ENCODE measurements at places on chromosomes 13 and 19. TPM values are rescaled to one million over a fixed set of nuclear protein-coding genes. Genes with fewer than 3 reads are reported as not detected.

DNA sequence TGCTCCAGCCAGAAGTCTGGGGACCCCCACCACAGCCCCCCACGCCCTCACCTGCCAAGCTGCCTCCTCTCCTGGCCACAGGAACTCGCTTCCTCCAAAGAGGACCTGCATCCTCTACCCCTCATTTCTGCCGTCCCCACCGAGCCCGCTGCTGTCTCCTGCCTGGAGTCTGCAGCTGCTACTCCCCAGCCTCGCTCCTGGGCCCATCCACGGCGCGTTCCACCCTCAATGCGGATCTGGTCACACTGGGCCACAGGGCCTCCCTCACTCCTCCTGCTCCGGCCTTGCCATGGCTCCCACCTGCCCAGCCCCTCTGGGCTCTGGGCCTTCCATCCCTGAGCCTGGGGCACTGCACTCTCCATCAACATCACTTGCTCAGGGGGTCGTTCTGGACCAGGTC is 4.3 kb downstream of the BTBD2 start:
- DNase-seq: no peak

GRCh38 chr13:111399776-111400538 is 79.5 kb downstream of the TEX29 start:
- DNase-seq: no peak

DNA sequence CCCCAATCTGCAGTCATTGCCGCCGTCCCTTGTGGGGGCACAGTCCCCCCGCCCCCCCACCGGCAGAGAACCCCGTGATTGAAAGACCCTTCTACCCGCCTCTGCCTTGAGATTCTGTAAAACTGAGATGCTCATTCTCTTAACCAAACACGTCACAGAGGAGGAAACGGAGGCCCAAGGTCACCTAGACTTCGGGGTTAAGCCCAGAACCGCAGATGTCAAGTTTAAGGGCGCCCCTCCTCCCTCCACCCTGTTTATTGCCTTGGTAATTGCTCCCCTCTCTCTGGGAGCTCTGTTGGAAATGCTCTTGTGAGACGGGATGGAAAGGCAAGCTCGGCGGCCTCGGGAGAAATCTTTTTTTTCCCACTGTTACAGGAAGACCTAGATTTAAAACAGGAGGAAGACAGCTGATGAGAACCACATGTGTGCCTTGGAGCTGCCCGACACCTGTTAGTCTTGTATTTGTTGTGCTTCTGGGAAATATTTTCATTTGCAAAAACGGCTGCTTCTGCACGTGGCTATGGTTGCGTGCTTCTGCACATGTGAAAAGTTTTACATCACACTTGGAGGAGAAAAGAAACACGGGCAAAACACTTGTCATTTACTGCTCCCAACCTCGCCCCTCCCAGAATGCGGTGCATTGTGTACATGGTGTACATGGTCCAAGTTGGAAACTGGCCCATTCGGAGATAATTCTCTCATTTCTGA is 1.1 kb upstream of the MED26 start:
- peak; percentile 92 for DNase-seq

DNA sequence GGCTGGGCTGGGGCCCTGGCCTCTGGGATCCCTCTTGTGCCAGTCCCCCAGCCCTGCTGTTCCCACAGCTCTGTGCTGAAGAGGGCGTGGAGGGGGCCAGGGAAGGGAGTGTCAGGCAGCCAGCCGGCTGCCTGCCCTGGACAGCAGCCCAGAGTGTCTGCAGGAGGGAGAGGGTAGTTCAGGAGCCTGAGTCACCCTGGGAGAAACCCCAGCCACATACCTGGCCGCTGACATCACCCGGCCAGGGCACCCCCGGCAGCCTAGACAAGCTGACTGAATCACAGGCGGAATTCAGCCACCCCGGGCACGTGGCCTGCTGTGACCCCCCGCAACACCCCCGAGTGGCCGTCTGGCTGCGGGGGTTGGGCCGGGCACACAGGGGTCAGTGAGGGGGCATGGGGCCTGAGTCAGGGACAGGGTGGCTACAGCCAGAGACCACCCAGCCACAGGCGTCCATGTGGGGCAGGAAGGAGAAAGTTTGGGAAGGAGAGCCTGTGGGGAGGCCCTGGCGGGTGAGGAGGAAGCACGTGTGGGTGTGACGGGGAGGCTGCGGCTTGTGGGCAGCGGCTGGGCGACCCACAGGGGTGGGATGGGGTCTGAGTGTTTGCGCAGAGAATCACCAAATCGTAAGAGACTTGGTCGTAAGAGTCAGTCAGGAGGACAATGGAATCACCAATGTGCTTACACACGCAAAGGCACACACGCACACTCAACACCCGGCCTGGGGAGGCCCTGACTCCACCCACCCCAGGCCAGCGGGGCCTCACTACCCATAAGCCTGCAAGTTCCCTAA is 11.9 kb upstream of the FOSB start:
- peak; percentile 99 for DNase-seq

DNA sequence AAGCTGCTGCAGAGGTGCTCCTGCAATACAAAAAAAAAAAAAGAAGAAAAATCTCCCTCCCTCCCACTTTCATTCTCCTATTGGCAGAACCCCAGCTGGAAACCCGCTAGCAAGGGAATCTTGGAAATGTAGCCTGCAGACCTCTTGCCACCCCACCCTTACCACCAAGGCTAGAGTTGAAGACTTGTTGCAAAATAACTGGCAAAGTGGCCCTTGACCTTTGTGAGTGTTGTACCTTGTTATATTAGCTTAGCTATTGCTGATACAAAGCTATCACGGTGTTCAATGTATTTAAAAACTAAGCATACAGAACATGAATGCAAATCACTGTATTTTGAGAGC is 57.5 kb upstream of the KCTD4 start:
- no peak for DNase-seq

- no peak for DNase-seq
These were observed 10.1 kb downstream of the EPS15L1 start for GRCh38 chr19:16461630-16462051.

DNA sequence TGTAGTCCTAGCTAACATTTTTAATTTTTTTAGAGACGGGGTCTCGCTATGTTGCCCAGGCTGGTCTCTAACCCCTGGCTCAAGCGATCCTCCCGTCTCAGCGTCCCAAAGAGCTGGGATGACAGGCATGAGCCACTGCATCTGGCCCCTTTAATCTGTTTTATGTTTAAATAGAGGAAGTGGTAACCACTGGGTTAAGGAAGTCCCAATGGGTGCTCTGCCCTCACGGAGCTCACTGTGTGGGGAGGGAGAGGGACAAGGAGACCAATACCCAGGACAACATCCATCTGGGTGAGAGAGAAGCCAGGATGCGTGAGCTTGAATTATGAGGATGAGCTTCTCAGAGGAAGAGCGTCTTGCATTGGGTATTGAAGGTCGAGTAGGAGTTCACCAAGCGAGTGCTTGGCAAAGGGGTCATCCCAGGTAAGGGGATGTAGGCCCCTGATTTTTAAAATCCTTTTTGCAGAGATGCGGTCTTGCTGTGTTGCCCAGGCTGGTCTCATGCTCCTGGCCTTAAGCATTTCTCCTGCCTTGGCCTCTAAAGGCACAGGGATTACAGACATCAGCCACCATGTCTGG is 13.8 kb downstream of the YJU2 start:
- DNase-seq: no peak

GRCh38 chr13:59750860-59751259 is 412.9 kb downstream of the DIAPH3 start:
- peak; percentile 48 for DNase-seq

GRCh38 chr13:37884674-37885073 is 15.1 kb upstream of the TRPC4 start:
- DNase-seq: no peak

GRCh38 chr19:47324502-47324901 is 7.5 kb upstream of the C5AR2 start:
- DNase-seq: no peak

- DNase-seq: peak; percentile 98
These were observed 89.2 kb downstream of the RGCC start for GRCh38 chr13:41546372-41547190.

DNA sequence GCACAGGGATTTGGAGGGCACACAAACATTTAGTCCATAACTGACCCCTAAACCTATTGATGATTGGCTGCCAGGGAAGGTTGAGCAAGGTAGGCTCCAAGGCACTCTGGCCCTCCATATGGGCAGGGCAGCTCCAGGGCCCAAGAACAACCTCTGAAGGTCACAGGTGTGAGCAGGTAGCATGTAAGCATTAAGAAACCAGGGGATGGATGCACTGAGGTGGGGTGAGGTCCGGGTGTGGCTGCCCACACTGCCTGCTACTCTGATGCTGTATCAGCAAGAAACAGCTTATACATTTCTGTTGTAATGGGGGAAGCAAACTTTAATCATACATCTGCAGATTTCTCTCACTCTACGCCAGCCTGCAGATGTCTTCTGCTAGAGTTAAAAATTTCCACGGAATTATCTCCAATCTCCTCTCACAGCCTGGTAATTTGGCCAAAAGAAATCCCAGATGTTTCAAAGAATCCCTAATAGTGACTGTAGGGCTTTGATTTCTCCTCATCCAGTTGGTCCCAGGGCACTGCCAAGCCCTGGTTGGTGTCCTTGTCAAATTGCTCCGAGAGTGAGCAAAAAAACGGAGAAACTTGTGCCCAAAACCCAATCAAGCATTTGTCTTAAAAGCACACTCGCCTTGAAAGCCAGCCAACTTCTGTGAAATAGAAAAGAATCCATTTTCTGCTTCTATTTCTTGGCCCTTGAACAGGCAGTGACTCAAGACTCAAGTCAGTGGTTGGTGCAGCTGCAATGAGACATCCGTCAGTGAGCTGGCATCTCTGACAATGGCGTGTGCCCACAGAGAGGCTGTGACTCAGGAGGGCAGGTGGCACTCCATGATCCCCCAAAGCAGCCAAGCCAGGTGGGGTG is 72.5 kb upstream of the MRI1 start:
- no peak for DNase-seq

- peak; percentile 86 for DNase-seq
These were observed 34.3 kb upstream of the MEDAG start for GRCh38 chr13:30871588-30872275.

DNA sequence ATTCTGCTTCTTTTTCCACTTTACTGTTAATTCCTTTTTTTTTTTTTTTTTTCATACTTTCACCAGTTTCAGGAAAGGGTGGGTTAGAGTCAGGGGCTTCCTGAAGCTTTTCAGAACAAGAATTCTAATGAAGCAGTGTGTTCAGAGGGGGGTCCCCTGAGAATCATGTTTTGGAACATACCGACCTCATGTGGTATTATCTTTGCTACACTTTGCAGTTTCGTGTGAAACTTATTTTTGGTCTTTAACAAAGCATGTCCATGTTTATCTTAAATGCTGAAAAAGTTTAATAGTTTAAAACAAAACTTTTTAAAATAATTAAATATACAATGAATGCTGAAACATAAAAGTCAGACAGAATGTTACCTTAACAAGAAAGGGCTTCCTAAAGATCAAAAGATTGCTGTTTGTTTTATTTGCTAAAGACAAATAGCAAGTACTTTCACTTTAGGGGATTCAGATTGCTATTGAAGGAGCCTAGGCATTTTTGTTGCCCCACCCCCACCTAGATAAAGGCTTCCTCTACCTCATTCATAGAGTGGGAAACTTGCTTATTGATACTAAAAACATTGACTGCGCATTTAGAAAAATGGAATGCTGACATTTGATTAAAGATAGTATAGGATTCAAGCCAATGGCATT is 21.1 kb upstream of the POMP start:
- no peak for DNase-seq

DNA sequence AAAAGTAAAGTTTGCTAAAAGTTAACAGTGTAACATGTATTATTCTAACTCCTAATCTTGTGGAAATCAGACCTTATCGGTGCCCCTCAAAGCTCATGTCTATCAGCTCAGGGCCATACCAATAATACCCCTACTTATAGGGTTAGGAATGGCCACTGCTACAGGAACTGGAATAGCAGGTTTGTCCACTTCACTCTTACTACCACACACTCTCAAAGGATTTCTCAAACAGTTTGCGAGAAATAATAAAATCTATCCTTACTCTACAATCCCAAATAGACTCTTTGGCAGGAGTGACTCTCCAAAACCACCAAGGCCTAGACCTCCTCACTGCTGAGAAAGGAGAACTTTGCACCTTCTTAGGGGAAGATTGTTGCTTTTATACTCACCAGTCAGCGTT is 1677.7 kb downstream of the OLFM4 start:
- DNase-seq: no peak

- no peak for DNase-seq
These were observed 151.3 kb downstream of the PTPRS start for GRCh38 chr19:5189318-5189607.

Gene TEX26
- total RNA-seq: not detected

Gene DOCK6
- total RNA-seq: 18.3 TPM

Gene NKPD1
- not detected for total RNA-seq

Gene ELSPBP1
- total RNA-seq: not detected

Gene SGCG
- 0.18 TPM for total RNA-seq

Gene CEACAM20
- not detected for total RNA-seq

Gene ZGLP1
- total RNA-seq: 2.1 TPM

Gene DAND5
- total RNA-seq: not detected

Gene ANKLE1
- total RNA-seq: 0.66 TPM

Gene KLC3
- total RNA-seq: not detected

Gene KL
- total RNA-seq: not detected

Measured in SJCRH30 (cell line).